NCI-H2081 treated with DMSO at 0.1 percent for 48 hours (cell line): ENCODE measurements at places on chromosomes 4 and X.

GRCh38 chr4:164731827-164732474, 22.0 kb upstream of the SMIM31 start:
- DNase-seq = no peak

DNA sequence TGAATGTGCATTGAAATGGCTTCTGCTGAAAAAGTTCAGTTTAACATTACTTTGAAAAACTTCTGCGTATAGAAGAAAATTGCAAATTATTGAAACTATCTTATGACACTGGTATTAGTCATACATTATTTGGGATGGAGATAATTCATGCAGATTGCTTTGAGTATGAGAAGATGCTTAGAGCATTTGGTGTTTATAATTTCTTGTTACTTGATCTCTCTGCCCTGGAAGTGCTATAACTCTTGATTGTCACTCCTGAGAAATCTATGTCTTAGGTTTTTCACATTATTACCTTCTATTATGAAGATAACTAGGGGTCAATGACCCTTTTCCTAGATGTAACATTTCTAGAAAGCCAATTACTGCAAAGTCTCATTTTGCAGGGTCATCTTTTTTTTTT, 36.4 kb downstream of the TMEM131L start:
- no peak for DNase-seq

GRCh38 chr4:138674209-138674608, 341.4 kb upstream of the NOCT start:
- no peak for DNase-seq

DNA sequence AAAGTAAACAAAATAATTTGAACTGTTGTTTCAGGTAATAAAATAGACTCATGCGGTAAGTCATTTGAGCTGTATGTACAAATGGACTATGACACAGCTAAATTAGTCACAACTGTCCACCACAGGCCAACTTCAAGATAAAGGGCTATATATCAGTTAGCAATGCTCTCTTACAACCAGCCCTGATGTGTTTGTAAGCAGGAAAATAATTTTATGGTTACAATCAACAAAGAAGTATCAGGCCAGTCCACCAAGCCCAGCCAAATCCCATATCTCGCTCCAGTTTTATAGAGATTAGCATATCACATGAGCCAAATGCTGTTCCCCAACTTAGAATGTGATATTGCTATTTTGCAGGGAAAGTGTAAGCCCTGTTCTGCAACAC, 511 bp upstream of the DUSP21 start:
- DNase-seq = no peak

GRCh38 chr4:78247536-78248285, 190.6 kb downstream of the FRAS1 start:
- DNase-seq = no peak
